Vagina (tissue), 2 donors: ENCODE measurements at places on chromosomes 3 and 15. TPM values are rescaled to one million over a fixed set of nuclear protein-coding genes. Genes with fewer than 3 reads are reported as not detected.
A peak's percentile ranks its signal among the peaks of the same experiment; 100 is the strongest.

ALPK3 gene
- 2.5 TPM for total RNA-seq

KBTBD13 gene
- not detected for total RNA-seq

FGF12 gene
- total RNA-seq = 1.5 TPM

FEZF2 gene
- not detected for total RNA-seq

ZNF662 gene
- total RNA-seq = 6.6 TPM

RTF1 gene
- total RNA-seq = 32.2 TPM

TM4SF18 gene
- 10.1 TPM for total RNA-seq

- H3K36me3 ChIP-seq = no peaks in the 10 kb centered on the region
- DNase-seq = no peak
- peak overlapping the region; percentile 53 for H3K27ac ChIP-seq
- H3K4me3 ChIP-seq = no peak overlapping the region
Observed at GRCh38 chr3:178083906-178084866, 452.1 kb upstream of the KCNMB2 start.

- H3K27me3 ChIP-seq = no peaks in the 10 kb centered on the region
Observed at GRCh38 chr3:180630371-180630770, 28.4 kb downstream of the TTC14 start.

GRCh38 chr3:157163217-157163953 lies 3.4 kb upstream of the CCNL1 start:
- H3K27me3 ChIP-seq = no peaks in the 10 kb centered on the region
- no peak for DNase-seq
- no peak overlapping the region for H3K27ac ChIP-seq

DNA sequence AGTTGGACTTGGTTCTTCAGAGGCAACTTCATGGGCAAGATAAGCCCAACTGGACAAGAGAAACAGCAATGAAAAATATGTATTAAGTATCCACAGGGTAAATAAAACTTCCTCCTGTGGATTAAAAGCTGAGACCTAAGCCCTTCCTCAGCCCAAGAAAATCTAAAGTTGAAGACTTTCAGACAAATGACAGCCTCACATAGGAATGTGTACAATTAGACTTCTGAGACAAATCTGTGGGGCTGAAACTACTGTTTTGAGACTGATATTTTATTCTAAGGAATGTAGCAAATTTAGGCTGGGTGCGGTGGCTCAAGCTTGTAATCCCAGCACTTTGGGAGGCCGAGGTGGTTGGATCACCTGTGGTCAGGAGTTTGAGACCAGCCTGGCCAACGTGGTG lies 74.2 kb upstream of the IL12A start:
- H3K4me3 ChIP-seq = no peak overlapping the region
- no peaks in the 10 kb centered on the region for H3K36me3 ChIP-seq
- no peak for DNase-seq
- H3K27ac ChIP-seq = no peak overlapping the region
- H3K27me3 ChIP-seq = no peaks in the 10 kb centered on the region
- H3K4me1 ChIP-seq = no peaks in the 10 kb centered on the region

GRCh38 chr15:57306944-57307411 lies 69.3 kb upstream of the CGNL1 start:
- H3K36me3 ChIP-seq = no peaks in the 10 kb centered on the region
- no peaks in the 10 kb centered on the region for H3K27me3 ChIP-seq
- peak overlapping the region; percentile 51 for H3K4me3 ChIP-seq
- H3K27ac ChIP-seq = peak overlapping the region; percentile 60
- DNase-seq = no peak

GRCh38 chr3:173397161-173398110 lies at the start of gene NLGN1:
Gene NLGN1, plus strand, starts transcription at chr3:173397744.
- no peak for DNase-seq
- H3K4me3 ChIP-seq = peak within 1 kb of the TSS; percentile 73
- H3K4me1 ChIP-seq = peaks cover 5% of the 10 kb centered on the region
- H3K36me3 ChIP-seq = no peaks in the 10 kb centered on the region
- no peaks in the 10 kb centered on the region for H3K27me3 ChIP-seq
- H3K27ac ChIP-seq = peak within 1 kb of the TSS; percentile 87

DNA sequence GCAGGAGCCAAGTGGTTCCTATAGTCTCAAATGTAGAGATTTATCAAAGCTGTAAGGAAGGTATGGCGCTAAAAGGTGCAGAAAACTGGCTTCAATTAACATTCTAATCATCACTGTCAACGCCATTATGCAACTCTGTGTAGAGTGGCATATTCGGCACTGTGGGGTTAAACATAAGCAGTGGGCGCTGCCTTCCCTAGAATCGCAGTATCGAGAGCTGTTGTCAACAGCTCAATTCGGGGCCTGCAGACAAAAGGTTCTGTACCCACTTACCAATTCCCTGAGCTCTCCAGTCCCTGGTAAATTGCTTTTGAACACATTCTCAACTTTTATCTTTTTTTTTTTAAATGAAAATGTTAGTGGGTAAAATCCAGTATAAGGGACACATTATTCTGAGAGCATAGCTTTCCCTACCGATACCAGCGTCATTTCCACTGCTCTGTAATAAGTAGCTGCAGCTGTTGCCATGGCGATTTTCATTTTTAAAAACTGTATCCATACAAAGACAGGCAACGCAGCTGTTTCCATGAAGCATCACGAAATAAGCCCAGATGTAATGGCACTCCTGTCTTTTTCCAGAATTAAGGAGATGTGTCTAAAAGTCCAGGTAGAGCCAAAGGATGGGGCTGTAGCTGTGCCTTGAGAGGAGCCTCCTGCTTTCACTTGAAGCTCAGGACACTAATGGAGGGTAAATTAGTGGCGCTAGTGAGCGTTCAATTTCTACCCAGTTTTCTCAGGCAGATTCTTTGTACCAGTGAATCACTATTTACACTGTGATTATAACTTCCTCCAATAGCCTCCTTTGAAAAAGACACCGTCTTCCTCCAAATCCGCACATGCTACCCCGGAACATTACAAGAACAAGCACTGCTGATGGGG lies 250.3 kb downstream of the SLC9A9 start:
- no peaks in the 10 kb centered on the region for H3K27me3 ChIP-seq
- no peaks in the 10 kb centered on the region for H3K4me1 ChIP-seq
- no peak overlapping the region for H3K27ac ChIP-seq
- no peak for DNase-seq
- no peaks in the 10 kb centered on the region for H3K36me3 ChIP-seq

- no peaks in the 10 kb centered on the region for H3K27me3 ChIP-seq
- H3K36me3 ChIP-seq = no peaks in the 10 kb centered on the region
- no peak overlapping the region for H3K27ac ChIP-seq
- no peaks in the 10 kb centered on the region for H3K4me1 ChIP-seq
- no peak for DNase-seq
Observed at GRCh38 chr3:31343075-31343474, 189.7 kb upstream of the STT3B start.

- no peaks in the 10 kb centered on the region for H3K36me3 ChIP-seq
- no peaks in the 10 kb centered on the region for H3K27me3 ChIP-seq
- H3K4me3 ChIP-seq = no peak overlapping the region
- H3K27ac ChIP-seq = no peak overlapping the region
Observed at GRCh38 chr15:100259266-100259665, 82.5 kb downstream of the ADAMTS17 start.

DNA sequence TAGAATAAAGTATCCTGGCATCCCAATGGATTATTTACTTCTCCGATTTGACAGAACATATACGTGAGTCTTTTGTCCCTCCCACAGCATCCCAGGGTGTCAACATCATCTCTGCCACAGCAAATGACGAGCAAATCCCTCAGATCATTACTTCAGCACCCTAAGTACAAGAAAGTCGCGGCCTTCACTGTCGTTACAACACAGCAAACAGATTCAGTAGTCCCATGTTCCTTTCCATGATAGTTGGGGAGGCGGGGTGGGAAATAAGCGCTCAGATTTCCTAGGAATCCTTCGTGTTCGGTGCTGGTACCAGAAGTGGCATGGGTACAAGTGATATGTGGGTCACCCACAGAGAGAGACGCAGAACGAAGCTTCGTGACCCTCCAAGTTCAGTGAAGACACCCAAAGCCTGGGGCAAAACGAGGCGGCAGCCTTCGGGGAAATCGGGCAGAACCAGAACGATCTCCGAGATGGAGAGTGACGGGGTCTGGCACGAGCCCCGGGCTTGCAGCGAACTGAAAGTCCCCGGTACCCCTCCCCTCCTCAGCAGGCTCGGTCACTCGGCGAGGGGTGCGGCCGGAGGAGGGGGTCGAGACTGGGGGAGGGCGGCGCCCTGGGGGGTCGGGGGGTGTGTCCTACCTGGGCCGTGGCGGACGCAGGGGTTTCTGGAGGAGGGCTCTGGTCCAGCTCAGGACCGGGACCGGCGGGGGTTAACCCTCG lies 619 bp downstream of the TTBK2 start:
- peaks cover 18% of the 10 kb centered on the region for H3K4me1 ChIP-seq
- H3K27ac ChIP-seq = peak overlapping the region; percentile 95
- DNase-seq = no peak
- H3K36me3 ChIP-seq = no peaks in the 10 kb centered on the region
- no peaks in the 10 kb centered on the region for H3K27me3 ChIP-seq
- H3K4me3 ChIP-seq = peak overlapping the region; percentile 97
